Stimulated activated CD8-positive, alpha-beta memory T cell treated with anti-CD3 and anti-CD28 coated beads, Interleukin-4, amount 100 ng/mL, for 1 hour (primary cell): ENCODE measurements at places on chromosomes 5 and 9.

DNA sequence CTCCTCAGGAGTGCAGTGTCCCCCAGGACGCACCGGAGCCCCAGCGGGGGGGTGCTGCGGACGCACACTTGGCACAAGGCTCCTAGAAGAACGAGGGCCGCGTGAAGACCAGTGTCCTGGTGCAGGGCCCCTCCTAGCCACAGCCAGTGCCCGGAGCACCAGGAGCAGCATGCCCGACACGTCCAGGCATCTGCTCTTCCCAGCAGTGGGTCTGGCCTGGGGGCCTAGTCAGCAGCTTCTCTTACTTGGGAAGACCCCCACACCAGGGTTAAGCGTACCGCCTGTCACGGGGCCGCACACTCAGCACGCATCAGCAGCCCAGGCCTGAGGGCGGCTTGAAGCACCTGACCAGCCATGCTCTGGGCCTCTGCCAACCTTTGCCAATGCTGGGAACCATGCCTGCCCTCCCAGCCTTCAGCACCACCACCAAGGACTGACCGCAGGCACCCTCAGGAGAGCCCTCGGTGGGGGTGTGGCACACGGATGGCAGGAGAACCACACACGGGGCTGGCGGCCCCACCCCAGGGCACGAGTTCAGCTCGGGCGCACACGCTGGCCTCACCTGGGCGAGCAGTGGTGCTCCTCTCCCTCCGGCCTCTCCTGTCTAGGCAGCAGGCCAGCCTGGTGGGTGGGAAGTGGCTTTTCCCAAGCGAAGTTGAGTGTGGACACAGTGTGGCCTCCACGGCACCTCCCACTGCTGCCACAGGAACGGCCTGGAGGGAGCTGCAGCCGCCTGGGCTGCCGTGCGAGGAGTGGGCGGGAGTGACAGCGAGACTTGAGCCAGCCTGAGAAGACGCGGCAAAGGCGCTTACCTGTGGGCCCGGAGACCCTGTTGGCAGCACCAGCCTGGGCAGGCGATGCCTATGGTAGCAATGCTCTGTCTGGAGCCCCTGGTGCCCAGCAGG lies 12.0 kb upstream of the AJM1 start:
- no peak for DNase-seq

DNA sequence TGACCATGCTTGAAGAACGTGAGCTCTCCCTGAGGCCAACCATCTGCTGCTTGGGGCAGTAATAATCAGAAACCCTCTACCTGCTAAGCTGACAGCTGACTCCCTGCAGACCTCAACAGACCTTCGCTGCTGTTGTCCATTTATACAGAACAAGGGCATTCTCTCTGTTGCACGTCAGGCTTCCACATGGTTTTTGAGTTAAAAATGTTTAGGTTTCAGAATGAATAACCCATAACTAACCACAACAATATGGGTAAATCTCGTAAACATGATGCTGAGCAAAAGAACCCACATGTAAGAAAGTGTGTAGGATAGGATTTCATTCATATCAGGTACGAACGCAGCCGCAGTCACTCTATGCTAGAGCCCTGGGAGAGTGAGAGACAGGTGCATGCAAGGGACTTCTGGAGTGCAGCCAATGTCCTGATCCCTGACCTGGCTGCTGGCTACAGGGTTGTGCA lies 348.5 kb downstream of the MED10 start:
- no peak for DNase-seq

DNA sequence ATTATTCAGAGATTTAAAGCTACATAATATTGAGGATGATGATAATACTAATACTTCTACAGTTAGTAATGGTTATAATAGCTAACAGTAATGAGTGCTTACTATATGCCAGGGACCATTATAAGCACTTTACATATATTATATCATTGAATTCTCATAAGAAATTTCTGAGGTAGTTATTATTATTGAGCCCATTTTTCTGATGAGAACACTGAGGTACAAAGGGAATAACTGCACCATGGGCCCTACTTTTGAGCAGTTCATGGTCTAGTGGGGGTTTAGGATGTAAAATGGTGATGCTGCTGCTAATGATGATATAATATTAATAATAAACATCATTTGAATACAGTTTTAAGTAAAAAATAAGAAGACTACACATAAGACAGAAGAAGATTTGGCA lies 64.2 kb upstream of the SPDL1 start:
- DNase-seq: no peak

GRCh38 chr9:2208991-2209390 lies 193.8 kb downstream of the SMARCA2 start:
- DNase-seq: no peak

DNA sequence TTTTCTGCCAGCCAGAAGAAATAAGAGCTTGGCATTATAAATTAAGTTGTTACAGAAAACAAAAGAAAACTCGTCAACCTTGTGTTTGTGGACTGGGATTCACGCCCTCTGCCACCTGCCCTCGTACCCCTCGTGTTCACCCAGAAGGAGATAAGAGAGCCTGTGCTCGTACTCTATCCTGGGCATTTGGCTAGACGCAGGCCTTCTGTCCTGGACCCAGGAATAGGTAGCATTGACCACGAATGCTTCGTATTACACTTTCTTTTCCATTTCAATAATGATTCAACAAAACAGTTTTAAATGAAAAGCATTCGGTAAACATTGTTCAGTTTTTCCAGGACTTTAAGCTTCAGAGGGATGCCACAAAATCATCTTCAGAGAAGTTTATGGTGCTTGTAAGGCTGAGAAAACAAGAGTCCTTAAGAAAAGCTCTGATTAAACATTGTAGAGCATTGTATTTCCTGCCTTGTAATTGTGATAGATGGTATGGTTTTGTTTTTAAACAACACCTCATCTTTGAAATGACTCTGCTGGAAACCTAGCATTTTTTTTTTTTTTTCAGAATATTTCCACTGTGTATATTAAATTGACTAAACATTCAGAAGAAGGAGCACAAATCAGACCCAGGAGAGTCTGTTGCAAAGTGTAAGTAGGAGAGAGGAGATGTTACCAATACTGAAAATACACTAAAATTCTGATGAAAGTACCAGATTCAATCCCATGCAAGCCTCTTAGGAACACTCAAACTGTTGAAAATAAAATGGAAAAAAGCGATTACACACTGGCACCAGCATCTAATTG lies 27.6 kb downstream of the MTX3 start:
- no peak for DNase-seq

- no peak for DNase-seq
Observed at GRCh38 chr5:160297004-160297403, 15.4 kb downstream of the CCNJL start.

- DNase-seq: no peak
Observed at GRCh38 chr9:103977163-103977562, 116.9 kb upstream of the SMC2 start.

- no peak for DNase-seq
Observed at GRCh38 chr5:124044613-124045012, 532.6 kb downstream of the CSNK1G3 start.

DNA sequence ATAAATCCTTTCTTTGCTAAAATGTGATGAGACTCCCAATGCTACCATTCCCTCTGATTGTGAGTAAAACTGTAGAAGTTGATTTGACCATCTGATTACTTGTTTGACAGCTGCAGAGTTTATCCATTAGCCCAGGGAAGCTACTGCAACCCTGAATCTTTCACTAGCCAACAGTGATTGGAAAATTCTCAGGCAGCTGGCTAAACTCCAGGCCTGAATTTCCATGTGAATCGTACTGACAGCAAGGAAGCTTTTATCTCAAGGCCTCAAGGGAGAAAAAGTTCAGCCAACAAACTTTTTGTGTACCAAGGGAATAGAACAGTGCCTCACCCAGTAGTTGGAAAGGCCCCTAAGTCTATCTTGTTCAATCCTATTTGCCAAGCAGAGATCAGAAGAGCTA lies 246.7 kb upstream of the TRPM3 start:
- DNase-seq: no peak

GRCh38 chr5:55484531-55484930 lies 50.2 kb downstream of the PLPP1 start:
- no peak for DNase-seq

DNA sequence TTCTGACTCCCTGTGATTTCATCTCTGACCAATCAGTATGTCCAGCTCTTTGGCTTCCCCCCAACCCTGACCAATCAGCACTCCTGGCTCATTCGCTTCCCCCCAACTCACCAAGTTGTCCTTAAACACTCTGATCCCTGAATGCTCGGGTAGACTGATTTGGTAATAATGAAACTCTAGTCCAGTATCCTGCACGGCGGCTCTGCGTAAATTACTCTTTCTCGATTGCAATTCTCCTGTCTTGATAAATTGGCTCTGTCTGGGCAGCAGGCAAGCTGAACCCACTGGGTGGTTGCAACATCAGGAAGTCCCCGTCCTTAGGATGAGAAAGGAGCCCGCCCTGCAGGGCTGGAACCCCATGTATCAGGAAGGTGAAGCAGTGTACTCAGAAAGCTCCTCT lies 10.4 kb downstream of the FCN2 start:
- DNase-seq: no peak

GRCh38 chr9:13899924-13900323 lies 414.0 kb downstream of the NFIB start:
- DNase-seq: no peak

GRCh38 chr5:137470111-137470920 lies 28.8 kb downstream of the SPOCK1 start:
- no peak for DNase-seq

DNA sequence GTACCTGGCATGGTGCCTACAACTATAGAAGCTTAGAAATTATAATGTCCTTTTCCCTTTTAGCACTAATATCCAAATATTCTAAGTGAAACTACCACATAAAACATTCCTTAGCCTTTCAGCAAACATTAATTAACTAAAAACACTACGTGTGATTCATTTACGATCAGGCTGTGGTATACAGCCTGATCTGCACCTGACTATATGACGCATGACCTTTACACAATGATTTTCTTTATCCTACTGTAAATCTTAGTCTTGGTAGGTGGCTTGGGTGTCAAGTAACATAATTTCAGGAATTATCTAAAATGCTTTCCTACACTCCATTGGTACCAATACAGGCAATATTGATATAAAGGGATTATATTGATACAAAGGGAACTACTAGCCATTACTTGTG lies 686.7 kb downstream of the DTWD2 start:
- DNase-seq: no peak

DNA sequence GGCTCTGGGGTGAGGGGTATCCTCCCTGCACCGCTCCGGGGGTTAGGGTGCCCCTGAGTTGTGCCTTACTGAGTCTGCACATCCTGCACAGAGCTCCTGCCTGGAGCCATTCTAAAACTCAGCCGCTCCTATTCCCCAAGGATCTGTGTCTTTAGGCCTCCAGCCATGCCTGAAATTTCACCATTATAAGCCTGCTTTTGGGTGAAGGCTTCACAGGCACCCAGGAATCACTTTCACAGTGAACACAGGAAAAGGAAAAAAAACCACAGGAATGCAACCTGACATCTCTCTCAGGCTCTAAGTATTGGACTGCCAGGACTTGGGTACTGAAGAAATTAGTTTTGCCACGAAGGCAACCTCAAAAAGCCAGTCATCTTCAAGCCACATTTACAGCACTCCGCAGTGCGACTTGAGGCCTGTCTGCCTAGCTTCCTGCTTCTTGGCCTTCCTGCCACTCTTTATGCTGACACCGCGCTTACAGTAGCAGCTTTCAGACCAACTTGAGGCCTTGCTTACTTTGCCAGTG lies 30.9 kb downstream of the GALNT10 start:
- DNase-seq: peak; percentile 38
